H9 (cell line): ENCODE measurements at places on chromosomes 5 and 9. TPM values are rescaled to one million over a fixed set of nuclear protein-coding genes. Genes with fewer than 3 reads are reported as not detected.

DNA sequence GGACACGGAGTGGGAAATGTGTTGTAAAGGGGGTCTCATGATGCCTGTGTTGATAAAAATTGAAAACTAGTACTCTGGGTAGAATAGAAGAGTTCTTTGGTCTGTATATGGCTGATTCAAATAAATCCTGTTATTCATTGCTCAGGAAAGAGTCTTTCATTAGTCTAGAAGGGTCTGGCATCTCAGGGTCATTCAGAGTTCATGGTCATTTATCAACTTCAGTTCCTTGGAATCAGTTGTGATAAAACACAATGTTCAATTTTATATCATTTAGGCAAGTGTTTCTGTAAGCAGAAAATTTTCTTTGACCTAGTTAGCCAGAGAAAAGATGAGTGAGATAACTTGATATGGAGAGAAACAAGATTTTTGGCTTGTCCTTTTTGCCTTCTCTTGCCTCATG, 36.3 kb downstream of the SPATA31D1 start:
- no peaks in the 10 kb centered on the region for H3K36me3 ChIP-seq
- H3K27me3 ChIP-seq = no peaks in the 10 kb centered on the region
- H3K4me3 ChIP-seq = no peak overlapping the region
- H3K4me1 ChIP-seq = no peaks in the 10 kb centered on the region
- DNase-seq = no peak

GRCh38 chr5:147554261-147554817, 44.5 kb upstream of the DPYSL3 start:
- no peak overlapping the region for H3K4me3 ChIP-seq
- H3K4me1 ChIP-seq = peaks cover 7% of the 10 kb centered on the region; the same call in 1 of the 2 replicates
- no peaks in the 10 kb centered on the region; the same call in 2 of the 3 replicates for H3K36me3 ChIP-seq
- no peak overlapping the region for H3K27ac ChIP-seq
- DNase-seq = no peak

The PTRH1 gene
- 10.6 and 10.9 TPM in 2 replicates for total RNA-seq

The NUDT2 gene
- 13.5 and 14.1 TPM in 2 replicates for total RNA-seq

The NEURL1B gene
- total RNA-seq = 3.6 TPM in 2 replicates

The NTRK2 gene
- 0.02 TPM in 1 of 2 replicates, not detected in the other for total RNA-seq

The KIF12 gene
- total RNA-seq = 1.8 and 3.3 TPM in 2 replicates

DNA sequence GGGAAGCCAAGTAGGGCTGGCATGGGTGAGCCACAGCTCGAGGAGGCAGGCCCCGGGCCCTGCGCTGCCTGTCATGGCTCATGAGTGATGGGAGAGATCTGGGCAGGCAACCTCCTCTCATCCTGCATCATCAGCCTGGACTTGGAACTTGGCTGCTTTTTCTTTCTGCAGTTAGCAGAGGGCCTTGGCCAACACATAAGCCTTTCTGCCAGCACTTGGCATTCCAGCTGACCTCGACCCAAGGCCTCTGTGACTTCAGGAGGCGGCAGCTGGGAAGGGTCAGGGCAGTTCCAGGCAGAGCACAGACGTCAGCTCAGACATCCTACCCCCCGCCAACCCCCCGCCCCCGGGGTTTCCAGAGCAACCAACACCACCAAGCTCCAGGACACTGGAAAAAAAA, 7.6 kb downstream of the S1PR3 start:
- no peak overlapping the region for H3K27ac ChIP-seq
- H3K4me1 ChIP-seq = no peaks in the 10 kb centered on the region
- H3K4me3 ChIP-seq = no peak overlapping the region

GRCh38 chr5:172904643-172905345, 54.4 kb upstream of the RPL26L1 start:
- peaks cover 7% of the 10 kb centered on the region; the same call in 1 of the 2 replicates for H3K4me1 ChIP-seq
- peaks cover 18% of the 10 kb centered on the region for H3K36me3 ChIP-seq
- no peak overlapping the region for H3K4me3 ChIP-seq
- DNase-seq = peak; percentile 56

The PHF24 gene
- total RNA-seq = 0.24 and 0.68 TPM in 2 replicates

The MAMDC4 gene
- total RNA-seq = 6.9 and 9.2 TPM in 2 replicates

DNA sequence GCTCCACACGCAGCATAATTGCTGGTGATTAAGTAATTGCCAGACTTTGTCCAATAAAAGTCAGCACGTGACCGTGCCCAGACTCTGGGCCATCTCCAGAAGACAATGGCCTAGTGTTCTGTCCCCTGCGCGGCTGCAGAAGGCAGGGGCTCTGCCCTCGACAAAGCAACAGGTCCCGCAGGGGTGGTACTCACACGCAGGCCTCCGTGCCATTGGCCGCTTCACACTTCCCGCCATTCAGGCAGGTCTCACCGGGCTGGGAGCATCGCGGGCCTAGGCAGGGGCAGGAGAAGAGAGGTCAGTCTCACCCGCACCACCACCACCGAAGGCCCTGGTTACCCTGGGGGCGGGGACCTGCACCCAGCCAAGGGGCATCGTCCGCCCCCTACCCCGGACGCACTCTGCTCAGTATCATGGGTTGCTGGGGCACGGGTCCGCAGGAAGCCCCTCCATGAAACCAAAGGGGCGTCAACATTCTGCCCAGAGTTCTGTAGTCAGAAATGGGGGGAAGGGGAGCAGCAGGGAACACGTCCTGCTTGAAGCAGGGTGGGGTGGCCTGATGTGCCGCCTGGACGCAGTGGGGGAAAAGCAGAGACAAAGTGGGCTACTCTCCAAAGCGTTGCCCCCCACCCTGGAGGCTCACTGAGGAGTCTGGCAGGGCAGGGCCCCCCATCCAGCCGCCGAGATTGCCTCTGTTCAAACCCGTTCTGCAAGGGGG, 1.9 kb downstream of the NOTCH1 start:
- no peaks in the 10 kb centered on the region for H3K27me3 ChIP-seq
- no peak for DNase-seq
- no peak overlapping the region for H3K27ac ChIP-seq
- peaks cover 9% of the 10 kb centered on the region; the same call in 2 of the 3 replicates for H3K36me3 ChIP-seq
